Midbrain (tissue), 1 donor: ENCODE measurements at places on chromosomes 6 and 20.

GRCh38 chr20:5410470-5410869, 93.7 kb upstream of the PROKR2 start:
- DNase-seq, result no peak

- peak; percentile 50 for DNase-seq
Measured at GRCh38 chr6:138509371-138509770, 10.1 kb upstream of the NHSL1 start.

GRCh38 chr6:3808759-3809514, 40.2 kb upstream of the FAM50B start:
- DNase-seq, result no peak

- peak; percentile 77 for DNase-seq
Measured at GRCh38 chr6:33161354-33162331, 30.6 kb downstream of the COL11A2 start.

DNA sequence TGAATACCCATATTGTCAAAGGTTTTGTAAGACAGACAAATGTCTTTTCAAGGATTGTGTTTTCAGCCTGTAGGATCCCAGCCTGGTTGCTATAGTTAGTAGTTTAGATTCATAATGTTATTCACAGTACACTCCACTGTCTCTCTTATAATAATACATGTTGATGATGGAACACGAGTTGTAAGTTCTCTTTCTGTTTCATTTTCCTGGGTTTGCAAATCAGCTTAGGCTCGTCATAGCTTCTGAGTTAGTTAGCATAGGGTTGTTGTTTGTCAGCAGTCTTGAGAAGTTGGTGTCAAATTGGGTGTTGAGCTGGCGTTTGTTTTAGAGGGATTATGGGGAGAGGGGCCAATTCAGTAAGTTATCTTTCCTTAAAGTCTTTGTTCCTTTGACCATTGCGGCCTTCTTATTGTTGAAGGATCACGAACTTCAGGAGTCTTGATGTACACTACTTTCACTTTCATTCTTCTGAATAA, 45.8 kb downstream of the QKI start:
- no peak for DNase-seq

DNA sequence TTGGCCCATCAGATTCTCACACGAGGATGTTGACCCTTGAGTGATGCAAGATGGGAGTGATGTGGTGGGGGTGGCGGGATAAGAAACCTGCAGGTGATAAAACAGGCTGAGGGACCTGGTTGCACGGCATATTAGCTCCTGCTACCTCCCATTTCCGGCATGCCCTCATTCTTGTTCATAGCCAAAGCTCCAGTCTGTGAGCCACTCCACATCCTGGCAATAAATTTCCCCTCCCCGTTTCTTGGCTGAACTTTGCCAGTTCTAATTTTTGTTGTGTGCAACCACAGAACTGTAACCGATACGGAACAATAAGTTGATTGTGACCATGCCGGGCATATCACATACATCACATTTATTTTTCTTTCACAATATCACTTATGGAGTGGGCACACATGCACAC, 41.6 kb upstream of the NFATC2 start:
- no peak for DNase-seq

- no peak for DNase-seq
Measured at GRCh38 chr20:24735263-24735662, 213.8 kb upstream of the CST7 start.

- DNase-seq, result no peak
Measured at GRCh38 chr6:141607956-141608355, 524.8 kb upstream of the GJE1 start.

GRCh38 chr6:100096341-100096740, 102.3 kb upstream of the MCHR2 start:
- DNase-seq, result no peak

DNA sequence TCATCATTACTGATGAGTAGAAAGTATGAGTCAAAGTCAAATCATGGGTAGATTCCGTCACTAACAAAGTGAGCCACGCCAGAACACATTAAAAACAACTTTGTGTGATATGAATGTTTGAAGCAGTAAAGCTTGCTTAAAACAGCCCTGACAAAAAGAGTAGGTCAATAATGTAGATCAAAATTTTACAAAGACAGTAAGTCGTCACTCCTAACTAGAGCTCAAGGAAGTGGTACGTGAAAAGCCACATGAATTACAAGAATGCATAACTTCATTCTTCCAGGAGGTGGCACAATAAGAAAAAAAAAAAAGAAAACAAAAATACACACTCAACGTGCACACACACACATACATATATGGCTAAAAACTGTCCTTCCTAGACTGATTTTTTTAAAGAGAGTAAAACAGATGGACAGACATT, 69.9 kb downstream of the HACE1 start:
- DNase-seq, result no peak

- no peak for DNase-seq
Measured at GRCh38 chr6:89409461-89410035, 2.5 kb downstream of the RRAGD start.

- DNase-seq, result no peak
Measured at GRCh38 chr6:150290429-150290828, 78.4 kb upstream of the IYD start.

GRCh38 chr6:168920289-168920688, 333.4 kb downstream of the THBS2 start:
- DNase-seq, result no peak

GRCh38 chr6:20236344-20236743, 24.1 kb upstream of the MBOAT1 start:
- DNase-seq, result no peak

GRCh38 chr6:11129908-11130565, 18.5 kb upstream of the ERVFRD-1 start:
- DNase-seq, result no peak

- DNase-seq, result no peak
Measured at GRCh38 chr6:41777551-41778285, 2.0 kb downstream of the FRS3 start.

DNA sequence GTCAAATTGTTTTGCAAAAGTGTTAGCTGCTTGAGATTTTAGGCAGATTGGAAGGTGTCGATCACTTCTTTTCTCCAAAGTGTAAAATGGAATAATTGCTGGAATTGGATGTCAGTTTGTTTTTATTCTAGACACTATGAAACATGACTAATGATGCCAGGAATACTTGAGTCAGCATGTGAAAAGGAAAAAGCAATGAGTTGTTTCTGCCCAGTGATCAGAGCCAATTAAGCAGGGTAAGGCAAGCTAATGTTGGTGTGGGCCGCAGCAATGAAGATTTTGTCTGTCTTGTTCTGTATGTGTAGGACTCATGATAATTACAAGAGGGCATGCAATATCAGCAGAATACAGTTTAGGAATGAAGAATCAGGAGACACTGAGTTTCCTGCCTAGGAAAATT, 110.3 kb downstream of the CARMIL1 start:
- no peak for DNase-seq

GRCh38 chr6:10248378-10248843, 166.5 kb downstream of the TFAP2A start:
- DNase-seq, result no peak

- no peak for DNase-seq
Measured at GRCh38 chr20:58228484-58229197, at the start of gene ANKRD60. ANKRD60 (minus strand) TSS chr20:58228653; CDS start chr20:58228653, 0 bp downstream.

GRCh38 chr6:28738396-28738765, 185.4 kb downstream of the TRIM27 start:
- DNase-seq, result no peak

DNA sequence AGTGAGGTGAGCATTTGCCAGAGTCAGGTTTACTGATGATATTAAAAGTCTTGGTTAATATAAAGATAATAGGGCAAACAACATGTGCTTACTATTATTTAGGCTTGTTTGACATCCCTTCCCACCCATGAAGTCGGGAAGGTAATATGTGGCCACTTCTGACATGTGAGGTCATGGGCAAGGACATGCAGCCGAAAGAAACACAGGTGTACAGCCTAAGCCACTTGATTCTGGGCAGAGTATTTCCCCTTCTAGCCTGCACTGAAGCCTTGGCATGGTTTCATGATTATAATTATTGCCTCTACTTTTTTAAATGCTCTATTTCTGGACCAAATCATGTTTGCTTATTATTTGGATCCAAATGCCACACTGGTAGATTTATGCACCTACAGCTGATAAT, 52.3 kb downstream of the TSPYL4 start:
- DNase-seq, result no peak

GRCh38 chr6:144999127-144999526, 714.0 kb downstream of the UTRN start:
- DNase-seq, result no peak

DNA sequence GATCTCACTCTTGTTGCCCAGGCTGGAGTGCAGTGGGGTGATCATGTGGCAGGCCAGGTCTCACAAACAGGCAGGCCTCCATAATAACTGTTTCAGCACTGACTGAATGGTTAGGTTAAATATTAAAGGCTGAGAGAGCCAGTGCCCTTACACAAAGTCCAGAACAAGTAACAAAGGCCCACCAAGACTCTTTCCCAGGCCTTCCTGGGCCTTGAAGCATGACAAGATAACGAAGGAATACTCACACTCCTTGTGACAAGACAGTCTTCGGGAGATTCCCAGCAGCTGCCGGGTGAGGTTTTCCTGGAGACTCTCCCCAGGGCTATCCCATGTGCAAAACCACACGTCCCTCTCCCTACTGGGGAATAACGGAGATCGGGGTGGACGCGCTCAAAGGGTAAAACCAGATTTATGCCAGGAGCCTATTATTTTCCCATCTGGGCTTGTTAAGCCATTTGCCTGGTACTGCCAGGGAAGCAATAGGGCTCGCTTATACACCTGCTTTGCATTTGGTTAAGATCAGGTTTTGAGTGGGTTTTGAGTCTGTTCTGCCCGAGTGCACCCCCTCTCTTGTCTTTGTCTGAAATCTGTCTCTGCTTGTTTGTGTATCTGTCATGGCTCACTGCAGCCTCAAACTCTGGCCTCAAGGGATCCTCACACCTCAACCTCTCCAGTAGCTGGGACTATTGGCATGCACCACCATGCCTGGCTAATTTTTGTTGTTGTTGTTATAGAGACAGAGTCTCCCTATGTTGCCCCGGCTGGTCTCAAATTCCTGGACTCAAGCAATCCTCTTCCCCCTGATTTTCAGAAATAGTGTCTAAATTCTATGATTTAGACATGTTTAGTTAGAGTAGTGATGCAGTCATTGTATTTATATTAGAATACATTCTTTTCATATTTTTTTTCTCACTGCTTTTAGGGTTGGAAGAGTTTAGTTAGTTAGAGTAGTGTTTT, 1.4 kb upstream of the ENPP3 start:
- DNase-seq, result no peak

- DNase-seq, result no peak
Measured at GRCh38 chr6:14638906-14639761, 521.6 kb downstream of the CD83 start.

DNA sequence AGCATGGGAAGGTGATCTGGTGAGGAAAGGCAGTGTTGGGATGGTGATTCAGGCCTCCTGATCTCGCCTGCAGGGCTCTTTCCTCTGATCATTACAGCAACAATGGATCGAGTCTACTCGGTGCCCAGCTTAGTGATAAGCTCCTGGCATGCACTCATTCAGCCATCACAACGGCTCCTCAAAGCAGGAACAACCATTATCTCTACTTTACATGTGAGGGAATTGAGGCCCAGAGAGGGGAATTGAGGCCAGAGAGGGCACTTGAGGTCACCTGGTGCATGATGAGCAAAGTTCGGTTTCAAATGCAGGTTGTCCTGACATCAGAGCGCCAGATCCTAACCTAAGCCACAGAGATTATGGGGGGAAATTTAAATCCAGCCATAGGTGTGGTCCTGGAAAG, 42.0 kb upstream of the BPIFA2 start:
- DNase-seq, result no peak

DNA sequence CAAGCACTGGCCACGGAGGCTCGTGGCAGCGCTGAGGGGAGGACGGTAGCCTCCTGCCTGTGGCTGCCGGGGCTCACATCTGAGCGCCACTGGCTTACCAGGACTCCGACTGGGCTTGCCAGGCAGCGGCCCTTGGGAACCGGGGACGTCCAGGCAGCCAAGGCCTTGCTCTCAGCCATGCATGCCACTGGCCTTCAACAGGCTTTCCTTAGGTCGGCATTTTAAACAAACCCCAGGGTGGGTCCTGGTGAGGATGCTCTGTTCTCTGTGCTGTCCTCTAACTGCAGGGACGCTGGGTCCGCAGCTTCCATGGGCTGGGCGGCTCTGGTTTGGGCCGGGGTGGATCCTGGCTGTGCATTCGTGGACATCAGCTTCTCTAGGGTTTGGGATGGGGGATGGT, 59.1 kb upstream of the BHLHE23 start:
- DNase-seq, result no peak

DNA sequence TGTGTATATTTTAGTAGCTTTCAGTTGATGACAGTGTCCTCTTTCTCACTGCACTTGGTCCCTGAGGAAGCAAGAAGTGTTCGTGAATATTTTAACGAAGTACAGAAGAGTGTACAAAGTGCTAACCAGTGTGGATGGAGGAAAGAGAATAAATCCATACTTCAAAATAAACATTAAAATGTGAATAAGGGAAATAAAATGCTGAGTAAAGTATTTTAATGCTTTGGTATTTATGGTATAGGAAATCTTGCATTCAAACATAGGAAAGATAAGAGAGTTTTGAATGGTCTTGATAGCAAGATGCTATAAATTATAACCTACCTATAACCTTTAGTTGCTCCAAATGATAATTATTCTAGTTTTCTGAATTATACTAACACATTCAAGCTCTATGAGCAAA, 493.4 kb upstream of the EYS start:
- no peak for DNase-seq

DNA sequence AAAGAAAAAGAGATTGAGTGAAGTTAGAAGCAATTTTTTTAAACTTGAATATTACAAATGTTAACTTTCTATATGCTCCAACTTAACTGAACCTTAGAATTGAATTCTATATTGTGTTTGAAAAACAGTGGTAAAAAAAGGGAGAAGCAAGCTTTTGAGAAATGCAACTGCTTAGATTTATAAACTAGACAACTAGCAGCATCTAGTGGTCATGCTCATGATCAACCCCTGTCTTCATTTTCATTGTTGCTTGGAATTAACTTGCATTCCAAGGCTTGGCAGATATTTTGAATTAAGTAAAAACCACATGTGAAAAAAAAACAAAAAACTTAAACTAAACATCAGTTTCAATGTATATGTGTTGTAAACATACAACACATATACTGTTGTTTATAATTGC, 113.1 kb downstream of the C6orf58 start:
- peak; percentile 12 for DNase-seq

DNA sequence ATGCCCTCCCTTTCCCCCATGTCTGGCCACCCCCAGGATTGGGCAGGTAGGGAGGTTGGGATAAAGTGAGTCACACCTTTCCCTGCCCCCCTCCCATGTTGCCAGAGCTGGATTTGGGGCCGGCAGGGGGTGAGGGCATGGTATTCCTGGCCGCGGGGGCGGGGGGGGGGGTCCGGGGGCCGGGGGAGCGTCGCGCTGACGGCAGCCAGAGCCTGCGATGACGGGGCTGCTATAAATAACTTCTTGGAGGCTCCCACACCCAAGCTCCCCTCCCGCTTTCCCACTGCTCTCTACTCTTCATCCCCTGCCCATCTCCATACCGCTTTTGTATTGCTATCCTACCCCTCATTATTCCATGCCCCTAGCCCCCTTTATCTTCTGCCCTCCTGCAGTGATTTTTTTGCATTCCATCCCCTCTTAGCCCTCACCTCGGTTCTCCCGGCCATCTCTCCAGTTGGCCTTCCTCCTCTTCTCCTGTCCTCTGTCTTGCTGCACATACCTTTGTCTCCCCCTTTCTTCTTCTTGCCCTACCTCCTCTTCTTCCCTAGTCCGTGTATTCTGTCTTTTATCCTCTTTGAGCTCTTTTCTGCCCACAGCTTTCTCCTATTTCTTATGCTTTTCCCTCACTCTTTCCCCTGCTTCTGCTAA, 13.8 kb downstream of the SYNGAP1 start:
- DNase-seq, result no peak

GRCh38 chr20:17993546-17993945, 24.7 kb downstream of the MGME1 start:
- DNase-seq, result no peak

- no peak for DNase-seq
Measured at GRCh38 chr20:48716086-48716485, 111.7 kb downstream of the PREX1 start.
